Uterus (tissue), 4 donors: ENCODE measurements at places on chromosomes 7 and 10. TPM values are rescaled to one million over a fixed set of nuclear protein-coding genes. Genes with fewer than 3 reads are reported as not detected.
A peak's percentile ranks its signal among the peaks of the same experiment; 100 is the strongest.

The ADAM8 gene
- 5.1 TPM for total RNA-seq

The GPER1 gene
- total RNA-seq = 10.6 TPM

The SRRM3 gene
- total RNA-seq = 6.9 TPM

The GDF10 gene
- not detected for total RNA-seq

The NACAD gene
- 26.9 TPM for total RNA-seq

The NPFFR1 gene
- total RNA-seq = 2.1 TPM

DNA sequence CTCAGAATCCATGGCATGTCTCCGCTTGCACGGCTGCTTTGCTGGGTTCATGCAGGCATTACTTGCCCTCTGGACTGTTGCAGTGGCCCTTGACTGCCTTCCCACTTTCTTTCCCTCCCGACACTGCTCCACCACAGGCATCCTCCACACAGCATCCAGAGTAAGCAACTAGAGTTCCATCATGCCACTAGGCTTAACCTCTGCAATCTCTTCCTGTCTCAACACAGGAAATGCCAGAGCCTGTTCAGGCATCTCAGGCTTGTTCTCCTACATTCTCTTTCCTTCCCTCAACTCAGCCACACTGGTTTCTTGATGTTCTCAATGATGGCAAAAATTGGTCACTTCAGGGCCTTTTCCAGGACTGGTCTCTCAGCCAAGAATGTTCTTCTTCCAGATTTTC lies 284.5 kb upstream of the KLF6 start:
- no peak for DNase-seq

GRCh38 chr10:100824886-100825285 lies 79.5 kb downstream of the PAX2 start:
- no peak for DNase-seq

DNA sequence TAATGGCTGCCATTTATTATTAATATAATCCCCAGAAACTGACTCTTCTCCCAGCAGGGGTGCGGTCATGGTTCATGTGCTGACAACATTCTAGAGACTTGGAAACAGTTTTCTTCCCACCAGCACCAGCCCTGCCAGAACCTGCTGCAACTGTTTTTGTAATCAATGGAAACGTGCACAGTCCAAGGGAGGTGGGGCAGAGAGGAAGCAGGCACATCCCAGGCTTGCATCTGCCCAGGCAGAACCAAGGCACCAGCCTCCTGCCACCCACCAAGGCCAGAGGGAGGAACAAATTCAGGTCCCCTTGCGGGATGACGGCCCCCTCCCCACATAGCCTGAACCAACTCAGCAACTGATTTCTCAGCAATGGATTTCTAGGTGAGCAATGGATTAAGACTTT lies 119.0 kb downstream of the OAT start:
- DNase-seq = no peak

- peak; percentile 48 for DNase-seq
Measured at GRCh38 chr7:116525298-116525912, 569 bp downstream of the CAV1 start.

DNA sequence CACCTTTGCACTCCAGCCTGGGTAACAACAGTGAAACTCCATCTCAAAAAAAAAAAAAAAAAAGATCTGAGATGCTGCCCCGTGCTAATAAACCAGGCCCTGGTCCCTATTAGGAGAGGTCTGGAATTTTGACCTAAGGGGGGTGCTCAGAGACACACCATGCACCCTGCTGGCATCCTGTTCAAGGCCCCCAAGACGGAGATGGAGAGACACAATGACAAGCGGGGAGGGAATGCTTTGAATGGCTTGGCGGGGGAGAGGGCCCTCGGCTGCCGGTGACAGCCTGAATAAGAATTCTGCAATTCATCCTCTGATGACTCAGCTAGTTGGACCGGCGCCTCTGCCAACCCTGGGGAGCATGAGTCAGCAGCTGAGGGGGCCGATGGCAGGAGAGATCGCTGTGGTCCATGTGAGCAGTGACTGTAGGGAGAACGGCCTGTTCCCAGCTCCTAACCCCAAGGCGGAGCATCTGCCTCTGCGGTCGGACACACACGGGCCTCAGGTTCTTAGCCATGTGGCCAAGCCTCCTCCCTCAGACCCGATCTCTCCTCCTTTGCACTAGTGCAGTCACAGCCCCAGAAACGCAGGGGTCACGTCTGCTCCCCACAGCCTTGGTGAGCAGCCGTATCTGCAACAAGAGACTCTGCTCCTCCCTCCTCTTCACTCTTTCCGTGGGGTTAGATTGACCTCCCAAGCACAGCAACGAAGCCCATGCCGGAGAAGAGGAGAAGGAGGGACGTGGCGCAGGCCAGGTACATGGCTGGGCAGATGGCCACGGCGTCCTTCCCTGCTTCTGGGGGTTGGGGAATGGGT lies 14.9 kb downstream of the TRIM56 start:
- DNase-seq = peak; percentile 98

- no peak for DNase-seq
Measured at GRCh38 chr7:22302193-22302592, 54.8 kb downstream of the RAPGEF5 start.

DNA sequence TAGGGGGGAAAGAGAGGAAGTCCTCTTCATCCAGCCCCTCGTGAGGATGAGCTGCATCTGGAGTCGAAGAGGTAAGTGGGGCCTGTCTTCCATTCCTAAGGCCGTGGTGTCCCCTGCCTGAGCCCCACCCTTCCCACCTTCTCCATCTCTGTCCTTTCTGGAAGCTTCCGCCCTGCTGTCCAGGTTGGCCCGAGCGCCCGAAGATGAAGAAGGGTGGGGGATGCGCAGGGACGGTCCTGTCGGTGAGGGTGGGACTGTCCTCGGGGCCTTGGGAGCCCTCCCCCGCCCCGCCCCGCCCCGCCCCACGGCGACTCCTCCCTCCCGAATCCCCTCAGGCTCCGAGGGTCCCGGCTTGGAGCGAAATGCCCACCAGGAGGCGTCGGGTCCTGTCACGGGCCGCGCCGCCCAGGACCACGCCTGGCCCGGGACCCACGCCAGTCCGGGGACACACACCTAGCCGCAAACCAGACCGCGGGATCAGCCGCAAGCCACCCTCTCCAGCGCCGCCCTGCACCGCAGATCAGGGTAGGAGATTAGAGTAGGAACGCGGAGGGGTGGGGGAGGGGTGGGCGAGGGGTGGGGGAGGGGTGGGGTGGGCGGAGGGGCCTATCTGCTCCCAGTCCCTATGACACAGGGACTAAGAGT lies 15.3 kb downstream of the GPRIN2 start:
- DNase-seq = peak; percentile 18

DNA sequence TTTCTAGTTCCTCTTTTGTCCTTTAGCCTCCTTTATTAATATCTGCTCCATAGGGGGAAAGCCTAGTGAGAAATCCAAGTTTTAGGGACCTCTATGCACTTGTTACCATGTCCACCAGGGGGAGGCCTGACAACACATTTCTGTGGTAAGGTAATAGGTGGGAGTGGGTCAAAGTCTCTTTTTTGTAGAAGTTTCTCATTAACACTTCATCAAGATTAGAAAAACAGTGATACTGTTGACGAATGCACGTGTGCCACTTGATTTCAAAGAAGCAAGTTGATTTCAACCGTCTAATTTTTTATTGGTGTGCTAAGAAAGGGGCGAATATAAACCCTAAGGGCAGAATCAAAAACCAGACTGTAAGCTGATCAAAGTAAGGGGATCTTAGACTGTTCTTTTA lies 30.6 kb downstream of the CISD1 start:
- peak; percentile 17 for DNase-seq

DNA sequence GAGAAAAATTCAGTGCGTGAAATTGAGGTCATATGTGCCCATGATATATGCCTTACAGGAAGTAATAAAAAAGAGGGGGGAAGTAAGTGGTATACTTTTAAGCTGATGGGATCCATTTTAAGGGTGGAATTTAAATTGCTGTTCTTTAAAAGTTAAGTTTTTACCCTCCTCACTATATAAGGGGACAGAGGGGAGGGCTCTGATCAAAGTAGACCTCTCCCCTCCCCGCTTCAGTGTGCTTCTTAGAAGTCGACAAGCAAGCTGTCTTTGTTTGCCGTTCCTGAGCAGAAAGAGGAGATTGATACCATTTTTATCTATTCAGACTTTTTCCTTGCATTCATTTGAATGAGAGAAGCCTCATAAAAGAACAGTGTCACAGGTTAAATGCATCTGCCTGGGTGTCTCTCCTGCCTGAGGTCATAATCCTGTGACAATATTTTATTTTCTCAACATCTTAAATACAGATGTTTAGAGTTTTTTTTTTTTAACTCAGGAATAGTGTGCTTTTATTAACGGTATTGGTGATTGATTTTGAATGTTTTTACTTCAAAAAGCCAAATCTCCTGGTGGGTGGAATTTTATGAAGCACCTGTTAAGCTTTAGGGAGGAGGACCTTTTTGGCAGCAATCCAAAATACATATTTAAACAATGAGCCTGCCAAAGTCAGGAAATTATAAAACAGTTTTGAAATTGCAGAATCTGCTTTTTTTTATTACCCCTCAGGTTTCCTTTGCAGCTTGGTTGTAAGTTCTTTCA lies 141.7 kb downstream of the KAT6B start:
- no peak for DNase-seq

DNA sequence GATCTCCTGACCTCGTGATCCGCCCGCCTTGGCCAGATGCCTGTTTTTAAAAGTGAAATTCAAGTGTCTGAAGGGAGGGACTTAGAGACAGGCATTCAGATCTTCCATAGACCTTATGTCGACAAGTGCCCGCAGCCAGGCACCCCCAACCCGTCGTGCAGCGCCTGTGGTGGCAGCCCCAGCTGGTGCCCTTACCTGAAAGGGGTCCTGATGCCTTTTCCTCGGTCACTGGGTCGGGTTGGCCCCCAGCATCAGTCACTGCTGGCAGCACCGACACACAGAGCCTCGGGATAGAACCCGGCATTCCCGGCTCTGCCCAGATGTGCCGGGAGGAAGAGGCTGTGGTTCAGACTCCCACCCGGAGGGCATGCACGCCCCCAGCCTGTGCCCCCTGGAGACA lies 23.3 kb downstream of the LRRC27 start:
- DNase-seq = no peak

GRCh38 chr7:95526128-95526738 lies 40.5 kb downstream of the ASB4 start:
- no peak for DNase-seq

- DNase-seq = no peak
Measured at GRCh38 chr7:138895679-138896078, 85.5 kb downstream of the KIAA1549 start.

GRCh38 chr10:14543046-14543903 lies 212.6 kb upstream of the FRMD4A start:
- no peak for DNase-seq
